ENCODE measurements at places on chromosomes 4 and X.

- no peak for DNase-seq
Observed at GRCh38 chrX:53421772-53422085, 725 bp downstream of the SMC1A start.

DNA sequence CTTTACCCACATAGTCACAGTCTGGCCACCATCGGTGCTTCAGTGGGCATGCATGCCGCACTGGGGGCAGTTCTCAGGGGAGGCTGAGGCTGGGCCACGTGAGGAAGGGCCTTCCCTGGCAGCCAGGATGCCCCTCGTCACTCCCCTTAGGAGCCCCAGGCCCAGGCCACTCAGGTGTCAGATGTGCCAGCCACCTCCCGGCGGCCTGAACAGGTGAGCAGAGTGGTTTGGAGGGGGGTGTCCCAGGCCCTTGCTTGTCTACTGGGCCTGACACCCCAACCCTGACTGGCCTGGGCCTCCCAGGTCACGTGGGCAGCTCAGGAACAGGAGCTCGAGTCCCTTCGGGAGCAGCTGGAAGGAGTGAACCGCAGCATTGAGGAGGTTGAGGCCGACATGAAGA is 12.1 kb downstream of the CCDC22 start:
- DNase-seq: no peak

- DNase-seq: peak; percentile 49
Observed at GRCh38 chr4:8241895-8242696, 27.5 kb upstream of the HTRA3 start.

DNA sequence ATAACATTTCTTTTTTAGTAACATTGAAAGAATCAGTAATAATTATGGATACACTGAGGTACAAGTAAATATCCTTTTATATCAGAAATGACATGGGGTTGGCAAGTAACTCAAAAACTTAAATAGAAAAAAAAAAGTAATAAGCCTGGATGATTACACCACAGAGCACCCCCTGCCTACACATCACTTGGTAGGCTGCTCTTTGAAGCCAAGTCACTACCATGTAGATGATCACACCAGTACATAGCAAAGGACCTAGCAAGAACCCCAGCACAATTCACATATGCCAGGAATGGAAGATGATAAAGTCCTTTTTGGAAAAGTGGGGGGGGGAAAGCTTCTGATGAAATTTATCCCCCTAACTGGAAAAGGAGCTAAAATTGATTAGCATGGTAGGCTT is 56.9 kb downstream of the METTL14 start:
- no peak for DNase-seq

DNA sequence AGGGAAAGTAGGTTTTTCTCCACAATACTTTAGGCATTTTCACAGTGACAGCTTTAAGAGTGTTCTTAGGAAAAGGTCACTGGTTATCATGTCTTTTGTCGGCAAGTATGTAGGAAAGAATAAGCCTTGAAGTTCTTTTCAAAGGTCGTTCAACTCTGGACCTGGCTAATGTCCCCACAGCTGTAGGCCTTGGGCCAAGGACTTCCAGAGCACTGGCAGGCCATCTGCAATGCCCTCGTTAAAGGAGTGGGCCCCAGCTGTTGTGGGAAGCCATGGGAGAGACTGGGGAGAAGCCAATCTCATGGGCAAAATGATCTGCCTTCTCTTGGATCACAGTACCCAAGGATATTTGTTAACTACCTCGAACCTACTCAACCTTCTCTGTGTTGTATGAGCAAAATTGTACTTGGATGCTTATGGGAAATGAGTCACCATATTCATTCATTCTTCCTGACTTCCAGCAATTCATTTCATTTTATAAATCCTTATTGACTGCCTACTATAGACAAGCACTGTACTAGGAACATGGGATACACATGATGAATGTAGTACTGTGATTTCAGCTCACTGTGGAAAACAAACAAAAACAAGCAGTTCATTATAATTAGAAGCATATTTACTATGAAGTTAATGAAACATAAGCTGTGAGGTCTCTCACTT is 141.1 kb upstream of the KIT start:
- DNase-seq: no peak

- DNase-seq: no peak
Observed at GRCh38 chr4:54067166-54067565, 2.8 kb upstream of the CHIC2 start.

- DNase-seq: no peak
Observed at GRCh38 chr4:125398263-125399002, 83.7 kb downstream of the FAT4 start.
